ENCODE measurements at places on chromosomes 1 and 21.
A peak's percentile ranks its signal among the peaks of the same experiment; 100 is the strongest.

DNA sequence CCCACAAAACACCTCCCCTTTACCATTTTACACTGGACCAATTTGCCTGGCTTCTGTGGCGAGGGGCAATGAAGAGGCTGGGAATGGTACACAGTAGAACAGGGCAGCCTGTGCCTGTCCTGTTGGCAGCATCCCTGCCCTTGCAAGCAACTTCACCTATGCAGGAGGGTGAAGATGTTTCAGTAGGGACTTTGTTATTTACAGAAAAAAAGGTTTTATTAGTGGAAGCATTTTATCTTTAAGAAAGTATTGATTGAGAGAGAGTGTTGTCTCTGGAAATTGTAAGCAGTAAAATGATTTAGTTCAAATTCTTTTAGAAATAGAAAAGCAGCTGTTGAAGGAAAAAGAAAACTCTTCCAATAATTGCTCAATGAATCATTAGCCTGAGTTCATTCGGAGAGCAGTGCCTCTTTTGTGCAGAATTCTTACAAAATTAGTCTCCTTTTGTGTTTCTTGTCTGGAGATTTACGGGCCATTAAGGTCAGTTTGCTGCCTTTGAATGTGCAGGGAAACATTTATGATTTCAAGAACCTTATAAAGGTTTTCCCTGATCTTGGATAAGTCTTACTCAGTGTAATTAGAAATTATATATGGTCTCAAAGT, 49.1 kb downstream of the HHAT start:
- DNase-seq: no peak

- no peak for DNase-seq
Observed at GRCh38 chr1:23836037-23836436, 10.8 kb upstream of the HMGCL start.

DNA sequence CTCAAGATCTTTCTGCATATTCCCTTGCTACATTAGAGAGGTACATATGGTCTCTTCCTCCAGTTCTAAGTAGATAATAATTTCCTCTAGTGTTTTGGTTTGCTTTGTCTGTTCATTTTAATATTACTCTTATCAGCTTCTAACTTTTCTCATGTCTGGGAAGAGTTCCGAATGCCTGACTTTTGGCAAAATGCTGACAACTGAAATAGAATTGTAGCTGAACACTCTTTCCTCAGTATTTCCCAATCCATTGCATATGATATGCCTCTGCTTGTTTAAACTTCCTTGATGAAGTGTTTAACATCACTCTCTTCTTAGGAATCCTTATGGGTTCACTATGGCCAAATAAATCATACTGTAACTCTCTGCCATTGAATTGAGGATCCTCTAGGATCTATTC, 1510.1 kb downstream of the MRPL39 start:
- no peak for DNase-seq

GRCh38 chr1:215345766-215346165, 221.3 kb upstream of the KCTD3 start:
- DNase-seq: peak; percentile 14

DNA sequence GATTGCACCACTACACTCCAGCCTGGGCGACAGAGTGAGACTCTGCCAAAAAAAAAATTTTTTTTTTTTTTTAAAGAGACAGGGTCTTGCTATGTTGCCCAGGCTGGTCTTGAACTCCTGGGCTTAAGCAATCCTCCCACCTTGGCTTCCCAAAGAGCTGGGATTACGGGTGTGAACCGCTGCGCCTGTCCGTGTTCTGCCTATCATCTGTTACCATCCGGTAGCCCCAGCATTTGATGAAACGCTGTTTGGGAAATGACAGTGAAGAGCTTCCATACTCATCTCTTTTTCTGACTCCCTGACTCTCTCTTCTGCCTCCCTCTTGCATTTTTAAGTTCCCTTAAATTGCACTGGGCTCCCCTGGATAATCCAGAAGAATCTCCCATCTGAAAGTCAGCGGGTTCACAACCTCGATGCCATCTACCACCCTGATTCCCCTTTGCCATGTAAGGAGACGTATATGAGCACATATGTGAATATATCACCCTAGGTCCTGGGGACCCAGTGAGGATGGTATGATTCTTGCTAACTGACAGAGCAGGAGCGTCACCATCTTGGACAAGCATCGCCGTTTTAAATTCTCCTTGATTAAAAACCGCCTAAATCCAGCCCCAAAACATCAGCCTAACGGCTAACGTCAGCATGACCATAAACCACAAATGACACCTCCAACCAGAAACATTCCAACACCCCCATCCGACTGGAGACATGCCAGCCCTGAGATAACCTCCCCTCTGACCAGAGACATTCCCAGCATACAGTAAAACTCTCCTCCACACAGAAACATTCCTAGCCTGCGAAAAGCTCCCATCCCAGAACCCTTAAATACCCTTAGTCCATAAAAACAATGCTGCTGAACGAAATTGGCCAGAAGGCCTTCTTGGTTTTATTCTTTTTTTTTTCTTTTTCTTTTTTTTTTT, 12.4 kb downstream of the TNFRSF8 start:
- peak; percentile 57 for DNase-seq

DNA sequence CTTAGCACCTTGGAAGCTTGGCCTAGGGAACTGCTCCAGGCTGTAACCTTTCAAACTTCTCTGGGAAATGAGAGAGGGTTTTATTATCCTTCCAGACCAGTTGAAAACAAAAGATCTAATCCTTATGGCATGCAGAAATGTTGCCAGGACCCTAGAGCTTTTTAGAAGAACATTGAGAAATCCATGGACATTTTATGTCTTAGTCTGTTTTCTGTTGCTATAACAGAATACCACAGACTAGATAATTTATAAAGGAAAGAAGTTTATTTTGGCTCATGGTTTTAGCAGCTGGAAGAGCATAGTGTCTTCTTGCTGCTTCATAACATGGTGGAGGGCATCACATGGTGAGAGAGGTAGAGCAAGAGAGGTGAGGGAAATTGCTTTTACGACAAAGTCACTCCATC, 25.8 kb downstream of the OSBPL9 start:
- DNase-seq: peak; percentile 63

GRCh38 chr1:106465666-106466065, 590.8 kb upstream of the PRMT6 start:
- DNase-seq: no peak

GRCh38 chr21:46518983-46519583, 60.4 kb downstream of the DIP2A start:
- no peak for DNase-seq

GRCh38 chr1:113663165-113663951, 95.9 kb downstream of the PHTF1 start:
- no peak for DNase-seq

GRCh38 chr21:45494851-45495680, 47.2 kb downstream of the SLC19A1 start:
- DNase-seq: no peak

DNA sequence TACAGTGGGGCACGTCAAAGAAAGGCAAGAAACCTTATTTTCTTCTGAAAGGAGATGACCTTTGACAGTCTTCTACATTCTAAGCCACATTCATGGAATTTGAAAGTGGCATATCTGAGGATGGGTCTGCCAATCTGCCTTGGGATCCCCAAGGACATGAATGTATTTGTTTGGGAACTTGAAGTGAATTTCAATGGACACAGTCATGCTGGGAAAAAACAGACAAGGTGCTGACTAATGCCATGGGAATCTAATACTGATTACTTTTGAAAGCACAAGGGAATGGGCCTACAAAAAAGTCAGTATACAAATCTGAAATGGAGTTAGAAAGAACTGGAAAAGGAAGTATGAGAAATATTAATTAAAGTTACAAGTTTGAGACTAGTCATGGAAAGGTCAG, 128.8 kb downstream of the KCNJ6 start:
- DNase-seq: peak; percentile 42

DNA sequence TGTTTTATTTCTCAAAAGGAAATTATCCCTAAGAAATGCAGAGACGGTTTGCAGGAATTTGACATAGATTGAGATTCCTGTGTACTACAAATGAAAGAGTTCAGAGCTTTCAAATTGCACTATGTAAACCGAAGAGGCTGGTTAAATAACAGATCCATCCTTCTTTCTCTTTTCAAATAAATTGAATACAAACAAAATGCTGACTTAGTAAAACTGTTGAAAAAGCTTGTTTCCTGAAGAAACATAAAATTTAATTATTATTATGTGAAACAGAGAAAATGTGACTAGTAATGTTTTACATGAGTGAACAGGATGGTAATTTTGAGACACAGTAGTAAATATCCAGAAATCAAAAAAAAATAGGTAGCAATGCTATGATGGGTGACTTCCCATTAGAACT, 441.2 kb downstream of the LRRIQ3 start:
- DNase-seq: no peak

DNA sequence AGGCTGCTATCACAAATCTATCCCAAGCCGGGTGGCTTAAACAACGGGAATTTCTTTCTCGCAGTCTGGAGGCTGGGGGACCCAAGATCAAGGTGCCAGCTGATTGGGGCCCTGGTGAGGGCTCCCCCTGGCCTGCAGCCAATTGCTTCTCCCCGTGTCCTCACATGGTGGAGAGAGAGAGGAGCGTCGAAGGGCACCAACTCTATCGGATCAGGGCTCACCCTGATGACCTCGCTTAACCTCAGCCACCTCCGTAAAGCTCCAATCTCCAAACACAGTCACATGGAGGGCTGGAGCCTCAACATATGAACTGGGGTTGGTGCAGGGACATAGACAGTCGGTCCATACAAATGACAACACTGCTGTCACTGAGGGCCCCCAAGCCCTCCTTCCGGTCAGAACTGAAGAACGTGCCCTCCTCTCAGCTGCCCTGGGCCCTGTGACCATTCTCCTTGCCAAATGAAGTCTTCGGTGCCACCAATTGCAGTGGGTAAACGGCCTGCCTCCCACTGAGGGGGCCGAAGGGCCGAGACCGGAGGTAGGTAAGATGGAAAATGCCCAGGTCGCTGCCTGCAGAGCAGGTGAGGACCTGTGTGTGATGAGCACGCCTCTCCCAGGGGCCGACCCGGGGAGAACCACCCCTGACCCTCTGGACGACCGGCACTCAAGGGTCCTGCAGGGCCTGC, 211.0 kb downstream of the TOMM20 start:
- DNase-seq: no peak

- DNase-seq: no peak
Observed at GRCh38 chr1:66041654-66042053, 249.0 kb downstream of the PDE4B start.

DNA sequence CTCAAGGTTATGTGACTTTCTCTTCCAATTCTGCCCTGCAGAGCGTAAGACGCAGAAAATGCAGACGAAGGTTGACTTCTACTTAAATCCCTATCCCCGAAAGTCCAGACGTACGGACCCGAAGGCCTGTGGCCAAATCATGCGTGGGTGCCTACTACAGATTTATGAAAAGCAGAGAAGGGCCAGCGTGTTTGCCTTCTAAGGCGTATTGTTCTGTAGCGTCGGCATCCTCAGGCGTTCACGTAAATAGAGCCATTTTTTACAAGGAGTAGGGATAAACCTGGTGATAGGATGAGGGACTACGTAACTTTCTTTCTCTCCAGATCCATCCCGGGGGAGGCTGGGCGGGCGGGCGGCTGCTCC, 222 bp upstream of the GIPC2 start:
- DNase-seq: no peak

DNA sequence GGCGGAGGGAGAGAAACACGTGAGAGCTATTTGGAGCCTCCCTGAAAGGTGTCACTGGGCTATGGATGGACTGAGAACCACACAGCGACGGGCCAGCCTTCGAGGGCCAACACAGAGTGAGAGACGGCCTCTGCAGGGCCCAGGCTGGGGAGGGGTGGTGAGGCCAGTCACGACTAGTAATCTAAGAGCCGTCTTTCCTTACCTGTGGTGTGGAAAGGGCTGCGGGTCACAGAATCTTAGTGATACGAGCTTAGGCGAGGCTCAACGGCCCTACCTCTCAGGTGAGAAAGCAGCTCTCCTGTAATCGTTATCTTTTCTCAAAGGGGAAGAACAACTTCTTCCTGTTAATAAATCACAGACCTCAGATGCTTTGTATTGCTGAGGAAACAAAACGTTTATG, 33.4 kb upstream of the COX20 start:
- DNase-seq: no peak

DNA sequence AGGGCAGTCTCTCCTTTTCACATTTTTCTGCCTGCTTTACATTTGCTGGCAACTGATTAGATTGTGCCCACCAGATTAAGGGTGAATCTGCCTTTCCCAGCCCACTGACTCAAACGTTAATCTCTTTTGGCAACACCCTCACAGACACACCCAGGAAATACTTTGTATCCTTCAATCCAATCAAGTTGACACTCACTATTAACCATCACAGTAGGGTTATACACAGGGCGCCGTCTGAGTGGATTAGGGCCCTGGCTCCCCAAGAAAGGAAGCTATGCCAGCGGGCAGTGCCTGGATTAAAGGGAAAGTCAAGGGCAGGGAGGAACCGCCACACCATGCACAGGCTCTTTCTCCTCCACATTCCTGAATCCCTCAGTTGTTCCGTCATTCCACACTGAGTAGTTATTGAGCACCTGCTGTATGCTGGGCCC, 56.2 kb downstream of the EVA1C start:
- DNase-seq: no peak

GRCh38 chr1:211925016-211925415, 94.5 kb upstream of the LPGAT1 start:
- DNase-seq: no peak

- DNase-seq: no peak
Observed at GRCh38 chr1:177223359-177223758, 52.6 kb downstream of the BRINP2 start.

GRCh38 chr1:117068580-117068979, 8.5 kb downstream of the TTF2 start:
- no peak for DNase-seq

All from retinal pigment epithelial cell (primary cell).